ENCODE measurements at places on chromosomes 1 and 21. TPM values are rescaled to one million over a fixed set of nuclear protein-coding genes. Genes with fewer than 3 reads are reported as not detected.

NCMAP gene
- not detected for total RNA-seq

PLA2G2F gene
- not detected for total RNA-seq

CYYR1 gene
- not detected for total RNA-seq

IL10 gene
- total RNA-seq, result not detected

FCAMR gene
- total RNA-seq, result not detected

CEP104 gene
- total RNA-seq, result 25.4 TPM

Data from M059J (cell line).